ENCODE measurements at places on chromosomes 1 and 21.
A peak's percentile ranks its signal among the peaks of the same experiment; 100 is the strongest.

- DNase-seq, result no peak
Observed at GRCh38 chr1:204984499-204984898, 58.5 kb upstream of the CNTN2 start.

DNA sequence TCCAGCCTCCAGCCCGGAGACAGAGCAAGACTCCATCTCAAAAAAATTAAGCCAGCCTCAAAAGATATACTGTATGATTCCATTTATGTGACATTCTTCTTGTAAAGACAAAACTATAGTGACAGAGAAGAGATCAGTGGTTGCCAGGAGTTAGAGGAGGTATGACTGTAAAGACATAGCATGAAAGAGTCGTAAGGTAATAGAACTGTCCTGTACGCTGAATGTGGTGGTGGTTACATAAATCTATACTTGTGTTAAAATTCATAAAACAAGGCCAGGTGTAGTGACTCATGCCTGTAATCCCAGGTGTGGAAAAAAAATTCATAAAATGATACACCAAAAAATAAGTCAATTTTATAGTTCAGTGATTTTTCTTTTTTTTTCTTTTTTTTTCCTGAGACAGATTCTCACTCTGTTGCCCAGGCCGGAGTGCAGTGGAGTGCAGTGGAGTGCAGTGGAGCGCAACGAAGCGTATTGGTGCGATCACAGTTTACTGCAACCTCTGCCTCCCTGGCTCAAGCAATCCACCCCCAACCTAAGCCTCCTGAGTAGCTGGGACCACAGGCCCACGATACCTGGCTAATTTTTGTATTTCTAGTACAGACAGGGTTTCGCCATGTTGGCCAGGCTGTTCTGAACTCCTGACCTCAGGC lies 84.9 kb upstream of the CXADR start:
- no peak for DNase-seq

- DNase-seq, result peak; percentile 70
Observed at GRCh38 chr1:111592389-111593361, 26.9 kb upstream of the RAP1A start.

GRCh38 chr1:110515041-110515440 lies 3.9 kb downstream of the KCNA10 start:
- no peak for DNase-seq

DNA sequence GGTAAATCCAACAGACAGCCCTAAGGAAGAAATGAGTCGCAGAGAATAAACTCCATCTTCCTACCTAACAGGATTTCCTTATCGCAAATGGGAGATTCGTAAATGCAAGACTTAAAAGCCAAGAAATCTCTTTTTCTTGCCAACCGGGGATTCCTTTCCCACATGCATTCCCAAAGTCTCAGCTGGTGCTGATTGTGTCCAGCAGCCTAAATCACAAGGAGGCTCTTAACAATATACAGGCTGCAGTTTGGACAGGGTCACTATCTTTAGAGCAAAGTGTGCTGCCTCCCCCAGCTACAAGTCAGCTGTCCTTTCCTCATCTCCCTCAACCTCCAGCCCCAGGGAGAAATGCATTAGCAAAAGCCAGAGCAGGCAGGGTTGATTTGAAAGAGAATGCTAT lies 189.8 kb upstream of the PLXNA2 start:
- no peak for DNase-seq

- no peak for DNase-seq
Observed at GRCh38 chr1:170967042-170967910, 31.9 kb downstream of the MROH9 start.

DNA sequence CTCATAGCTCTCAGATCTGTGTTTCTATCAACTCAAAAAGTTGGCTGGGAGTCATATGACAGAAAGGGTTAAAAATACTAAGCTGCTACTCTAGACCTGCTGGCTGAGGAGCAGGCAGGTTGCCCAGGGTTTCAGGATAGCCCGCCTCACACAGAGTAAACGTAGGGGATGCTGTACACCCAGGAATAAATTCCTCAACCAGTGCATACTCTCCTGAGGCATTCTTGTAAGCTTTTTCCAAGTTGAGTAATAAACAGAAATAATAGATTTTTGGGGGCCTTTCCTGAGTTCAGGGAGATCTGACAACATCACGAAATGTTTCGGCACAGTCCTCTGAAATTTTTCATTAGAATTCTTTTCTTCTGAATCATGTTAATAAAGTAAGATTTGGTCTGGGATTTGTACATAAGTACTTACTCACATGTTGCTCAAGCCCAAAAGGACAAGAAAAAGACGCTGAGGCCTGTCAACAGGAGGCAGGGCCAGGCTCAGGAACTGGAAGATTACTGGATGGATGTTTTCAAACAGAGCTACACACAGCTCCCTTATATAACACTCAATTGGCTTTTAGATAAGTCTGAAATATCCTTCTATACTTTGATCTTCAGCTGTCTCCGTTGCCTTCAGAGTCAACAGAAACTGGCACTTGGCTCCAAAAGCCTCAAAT lies 41.0 kb downstream of the TGFBR3 start:
- no peak for DNase-seq

DNA sequence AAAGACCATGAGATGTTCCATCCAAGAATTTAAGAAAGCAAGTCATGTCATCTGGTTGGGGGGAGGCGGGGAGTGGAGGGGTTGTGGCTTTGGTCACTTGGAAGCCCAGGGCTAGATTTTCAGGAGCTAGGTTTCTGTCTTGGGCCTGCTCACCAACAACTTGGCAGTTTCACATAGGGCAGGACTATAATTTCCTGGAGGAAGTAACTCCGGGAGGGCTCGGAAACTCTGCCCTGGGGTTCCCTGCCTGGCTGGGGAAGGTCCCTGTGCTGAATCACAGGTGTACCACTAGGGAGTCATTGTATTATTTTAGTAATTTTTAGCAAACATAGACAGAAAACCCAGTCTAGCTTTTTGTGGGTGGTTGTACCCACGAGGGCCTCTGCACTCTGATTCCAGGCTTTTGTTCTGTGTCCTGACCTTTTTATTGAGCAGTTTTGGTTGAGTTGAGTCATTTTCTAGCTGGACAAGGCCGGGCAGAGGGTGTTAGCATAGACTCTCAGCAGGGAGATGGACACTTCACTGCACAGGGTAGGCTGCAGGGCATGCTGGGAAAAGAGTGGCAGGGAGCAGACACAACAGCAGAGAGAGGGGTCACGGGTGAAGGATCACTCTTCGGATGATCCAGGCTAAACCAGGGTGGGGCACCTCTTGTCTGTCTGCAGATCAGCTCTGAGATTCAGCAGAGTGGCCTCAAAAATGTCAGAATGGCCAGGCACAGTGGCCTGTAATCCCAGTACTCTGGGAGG lies 144.7 kb downstream of the GRIK3 start:
- DNase-seq, result no peak

DNA sequence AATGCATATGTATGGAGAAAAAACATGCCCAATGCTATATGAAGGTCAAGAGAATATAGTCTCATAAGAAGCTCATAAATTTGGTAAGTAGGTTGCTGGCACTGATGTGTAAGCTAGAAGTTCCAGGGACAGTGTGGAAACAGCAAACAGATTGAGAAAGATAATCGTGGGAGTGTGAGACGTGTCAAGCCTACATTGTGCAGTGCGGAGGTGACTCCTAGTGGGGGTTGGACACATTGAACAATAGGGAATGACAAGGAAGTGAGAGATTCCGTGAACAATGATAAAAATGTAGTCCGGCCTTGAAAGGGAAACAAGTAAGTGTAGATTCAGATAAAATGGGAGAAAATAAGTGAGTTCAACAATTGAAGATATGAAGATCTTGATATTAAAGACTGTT lies 788.4 kb upstream of the PRMT6 start:
- DNase-seq, result no peak

DNA sequence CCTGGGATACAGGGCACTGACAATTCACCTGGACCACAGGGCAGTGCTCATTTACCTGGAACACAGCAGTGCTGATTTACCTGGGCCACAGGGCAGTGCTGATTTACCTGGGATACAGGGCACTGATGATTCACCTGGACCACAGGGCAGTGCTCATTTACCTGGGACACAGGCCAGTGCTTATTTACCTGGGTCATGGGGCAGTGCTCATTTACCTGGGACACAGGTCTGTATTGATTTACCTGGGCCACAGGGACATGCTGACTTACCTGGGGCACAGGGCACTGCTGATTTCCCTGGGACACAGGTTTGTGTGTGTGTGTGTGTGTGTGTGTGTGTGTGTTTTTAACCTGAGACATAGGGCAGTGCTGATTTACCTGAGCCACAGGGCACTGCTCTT lies 261.7 kb downstream of the MATN1 start:
- DNase-seq, result no peak

DNA sequence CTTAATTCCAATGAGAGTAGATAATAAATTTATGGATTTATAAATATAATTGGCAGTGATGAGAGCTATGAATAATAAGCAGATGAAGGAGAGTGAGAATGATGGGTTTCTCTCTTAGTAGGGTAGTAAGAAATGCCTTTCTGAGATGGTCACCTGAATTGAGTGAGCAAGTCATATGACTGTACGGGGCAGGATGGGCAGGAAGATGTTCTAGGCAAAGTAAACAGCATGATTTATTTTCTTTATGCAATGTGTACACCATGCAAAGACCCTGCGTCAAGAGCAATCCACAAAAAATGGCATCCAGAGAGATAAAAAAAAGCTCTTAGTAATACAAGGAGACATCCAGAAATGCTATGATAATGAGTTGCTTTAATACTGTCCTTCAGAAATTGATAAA lies 409.9 kb downstream of the HLX start:
- DNase-seq, result no peak

DNA sequence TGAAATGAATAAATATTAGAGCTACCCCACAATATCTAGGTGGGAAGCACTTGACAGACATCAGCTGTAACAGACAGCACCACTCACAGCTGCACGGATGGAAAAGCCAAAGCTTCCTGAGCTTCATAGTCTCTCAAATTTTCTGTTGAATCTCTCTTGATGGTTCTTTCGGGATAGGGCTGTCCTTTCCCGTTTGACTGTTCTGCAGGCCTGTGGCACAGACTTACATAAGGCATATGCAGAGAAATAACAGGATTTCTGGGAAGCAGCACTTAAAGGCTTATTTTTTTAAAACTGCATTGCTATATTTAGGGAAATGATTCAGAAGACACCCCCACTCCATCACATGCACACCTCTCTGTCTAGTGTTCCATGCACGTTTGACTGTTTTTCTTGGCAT lies 77.5 kb downstream of the ZNF648 start:
- DNase-seq, result no peak

DNA sequence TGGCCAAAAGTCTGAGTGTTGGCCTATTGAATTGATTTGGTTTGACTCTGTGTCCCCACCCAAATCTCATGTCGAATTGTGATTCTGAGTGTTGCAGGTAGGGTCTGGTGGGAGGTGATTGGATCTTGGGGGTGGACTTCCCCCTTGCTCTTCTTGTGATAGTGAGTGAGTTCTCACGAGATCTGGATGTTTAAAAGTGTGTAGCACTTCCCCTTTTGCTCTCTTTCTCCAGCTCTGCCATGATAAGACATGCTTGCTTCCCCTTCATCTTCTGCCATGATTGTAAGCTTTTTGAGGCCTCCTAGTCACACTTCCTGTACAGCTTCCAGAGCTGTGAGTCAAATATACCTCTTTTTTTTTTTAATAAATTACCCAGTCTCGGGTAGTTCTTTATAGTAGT lies 297.1 kb upstream of the ZRANB2 start:
- no peak for DNase-seq

DNA sequence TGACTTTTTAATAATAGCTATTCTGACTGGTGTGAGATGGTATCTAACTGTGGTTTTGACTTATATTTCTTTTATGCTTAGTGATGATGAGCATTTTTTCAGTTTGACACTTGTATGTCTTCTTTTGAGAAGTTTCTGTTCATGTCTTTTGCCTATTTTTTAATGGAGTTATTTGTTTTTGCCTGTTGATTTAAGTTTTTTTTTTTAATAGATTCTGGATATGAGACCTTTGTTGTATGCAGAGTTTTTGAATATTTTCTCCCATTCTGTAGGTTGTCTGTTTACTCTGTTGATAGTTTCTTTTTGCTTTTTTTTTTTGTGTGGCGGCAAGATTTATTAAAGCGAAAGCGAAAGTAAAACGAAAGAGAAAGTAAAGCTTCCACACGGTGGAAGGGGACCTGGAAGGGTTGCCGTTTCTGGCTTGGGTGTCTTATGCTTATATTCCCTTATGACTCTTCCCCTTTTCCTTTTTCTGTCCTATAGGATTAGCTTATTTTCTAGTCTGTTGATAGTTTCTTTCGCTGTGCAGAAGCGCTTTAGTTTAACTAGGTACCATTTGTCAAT lies 67.6 kb downstream of the TBX19 start:
- no peak for DNase-seq

GRCh38 chr1:193183019-193183627 lies 3.3 kb downstream of the B3GALT2 start:
- no peak for DNase-seq

GRCh38 chr1:245003246-245003645 lies 138.9 kb upstream of the HNRNPU start:
- DNase-seq, result no peak

- DNase-seq, result no peak
Observed at GRCh38 chr1:17895986-17896385, 140.9 kb downstream of the ACTL8 start.

- DNase-seq, result no peak
Observed at GRCh38 chr1:217614200-217614712, 16.6 kb downstream of the GPATCH2 start.

GRCh38 chr1:179742291-179742690 lies 800 bp upstream of the FAM163A start:
- no peak for DNase-seq

- DNase-seq, result no peak
Observed at GRCh38 chr1:216450227-216450626, 27.0 kb upstream of the USH2A start.

DNA sequence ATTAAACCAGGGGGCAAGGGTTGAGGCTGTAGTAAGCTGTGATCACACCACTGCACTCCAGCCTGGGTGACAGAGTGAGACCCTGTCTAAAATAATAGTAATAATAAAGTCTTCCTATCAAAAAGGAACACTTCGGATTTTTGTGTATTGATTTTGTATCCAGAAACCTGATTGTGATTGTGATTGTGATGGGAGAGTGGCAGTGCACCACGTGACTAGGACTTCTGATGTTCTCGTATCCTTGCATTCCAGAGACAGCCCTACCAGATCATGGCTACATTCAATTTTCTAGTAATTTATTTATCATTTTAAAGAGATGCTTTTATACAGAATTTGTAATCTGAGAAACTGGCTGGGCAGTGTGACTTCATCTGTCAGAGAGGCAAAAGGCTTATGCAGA lies 2.6 kb upstream of the KIF1B start:
- DNase-seq, result no peak

DNA sequence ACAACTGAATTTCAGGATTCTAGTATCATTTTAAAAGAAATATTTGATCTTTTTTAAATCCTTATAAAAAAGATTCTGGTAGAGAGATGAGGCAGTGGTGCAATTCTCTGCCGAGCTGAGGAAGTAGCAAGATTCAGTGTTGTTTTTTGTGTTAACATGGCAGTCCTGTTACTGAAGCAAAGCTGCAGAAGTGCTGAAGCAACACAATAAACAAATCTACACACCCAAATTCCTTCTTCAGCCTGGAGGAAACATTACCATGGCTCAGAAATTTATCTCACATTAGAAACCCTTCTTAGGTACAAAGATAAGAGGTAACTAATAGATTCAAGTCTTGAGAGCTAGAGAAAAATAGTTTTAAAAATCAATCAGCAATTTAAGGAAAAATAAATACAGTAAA lies 216.0 kb downstream of the DENND1B start:
- no peak for DNase-seq
